ENCODE measurements at places on chromosomes 7 and 10.

DNA sequence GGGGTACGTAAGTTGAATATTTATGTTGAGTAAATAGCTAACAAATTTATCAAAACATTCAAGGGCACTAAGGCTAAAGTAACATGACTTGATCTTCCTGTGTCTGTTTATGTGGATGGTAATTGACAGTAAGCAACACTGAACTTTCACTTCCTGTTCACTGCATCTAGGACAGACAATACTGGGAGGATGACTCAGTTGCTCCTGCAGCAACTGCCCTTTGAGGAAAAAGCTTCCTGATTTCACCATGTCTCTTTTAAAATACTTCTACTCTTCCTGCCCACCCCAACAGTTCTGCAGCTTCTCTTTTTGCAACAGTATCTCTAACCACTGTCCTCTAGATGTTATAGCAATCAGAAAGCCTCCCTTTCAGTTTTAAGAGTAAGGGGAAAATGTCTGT lies 76.6 kb upstream of the HGF start:
- peak; percentile 30 for DNase-seq

DNA sequence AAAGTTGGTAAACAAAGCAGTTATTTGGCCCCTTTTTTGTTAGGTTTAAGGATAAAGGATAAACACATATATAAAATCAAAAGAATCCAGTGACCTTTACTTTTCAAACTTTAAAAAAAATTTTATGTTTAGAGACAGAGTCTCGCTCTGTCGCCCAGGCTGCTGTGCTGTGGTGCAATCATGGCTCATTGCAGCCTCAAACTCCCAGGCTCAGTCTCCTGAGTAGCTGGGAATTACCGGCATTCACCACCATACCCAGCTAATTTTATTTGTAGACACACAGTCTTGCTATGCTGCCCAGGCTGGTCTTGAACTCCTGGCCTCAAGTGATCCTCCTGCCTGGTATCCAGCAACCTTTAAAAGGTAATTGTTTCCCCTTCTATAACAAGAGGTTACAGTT lies 31.3 kb downstream of the GNA12 start:
- DNase-seq: no peak

- DNase-seq: no peak
Measured at GRCh38 chr7:36415144-36415543, 25.5 kb downstream of the ANLN start.

DNA sequence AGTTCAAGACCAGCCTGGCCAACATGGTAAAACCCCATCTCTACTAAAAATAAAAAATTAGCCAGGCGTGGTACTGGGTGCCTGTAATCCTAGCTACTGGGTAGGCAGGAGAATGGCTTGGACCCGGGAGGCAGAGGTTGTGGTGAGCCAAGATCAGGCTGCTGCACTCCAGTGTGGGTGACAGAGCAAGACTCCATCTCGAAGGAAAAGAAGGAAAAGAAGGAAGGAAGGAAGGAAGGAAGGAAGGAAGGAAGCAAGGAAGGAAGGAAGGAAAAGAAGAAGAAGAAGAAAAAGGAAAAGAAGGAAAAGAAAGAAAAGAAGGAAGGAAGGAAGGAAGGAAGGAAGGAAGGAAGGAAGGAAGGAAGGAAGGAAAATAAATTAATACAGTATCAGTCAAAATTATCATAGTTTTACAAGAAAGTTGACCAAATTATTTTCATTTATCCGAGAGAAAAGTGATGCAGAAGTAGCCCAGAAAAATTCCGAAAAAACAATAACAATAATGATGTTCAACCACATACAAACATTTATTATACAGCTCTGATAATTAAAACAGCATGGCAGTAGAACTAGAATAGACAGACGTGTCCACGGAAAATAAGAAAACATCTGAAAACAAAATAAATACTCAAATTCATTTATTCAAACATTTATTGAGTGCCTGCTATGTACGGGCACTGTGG lies 292.4 kb upstream of the MKLN1 start:
- DNase-seq: no peak

GRCh38 chr10:43958071-43958432 lies 309.4 kb upstream of the ZNF32 start:
- no peak for DNase-seq

DNA sequence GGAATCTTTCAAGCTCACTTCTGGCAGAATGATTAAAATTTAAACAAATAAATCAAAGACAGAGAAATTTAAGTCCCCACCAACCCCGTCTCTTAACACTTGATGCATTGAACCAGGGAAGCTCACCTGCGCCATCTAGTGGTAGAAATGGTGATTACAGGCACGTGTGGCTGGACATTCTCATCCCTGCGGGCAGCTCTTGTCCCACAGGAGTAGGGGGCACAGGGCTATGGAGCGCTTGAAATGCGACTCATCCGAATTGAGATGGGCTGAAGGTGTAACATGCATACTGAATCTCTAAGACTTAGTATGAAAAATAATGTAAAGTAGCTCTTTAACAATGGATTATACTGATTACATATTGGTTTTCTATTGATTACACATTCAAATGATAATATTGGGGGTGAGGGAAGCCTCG lies 24.8 kb upstream of the SLIT1 start:
- peak; percentile 69 for DNase-seq

- DNase-seq: no peak
Measured at GRCh38 chr10:101143345-101143630, 12.2 kb downstream of the TLX1 start.

- no peak for DNase-seq
Measured at GRCh38 chr7:105000200-105000599, 13.8 kb upstream of the KMT2E start.

DNA sequence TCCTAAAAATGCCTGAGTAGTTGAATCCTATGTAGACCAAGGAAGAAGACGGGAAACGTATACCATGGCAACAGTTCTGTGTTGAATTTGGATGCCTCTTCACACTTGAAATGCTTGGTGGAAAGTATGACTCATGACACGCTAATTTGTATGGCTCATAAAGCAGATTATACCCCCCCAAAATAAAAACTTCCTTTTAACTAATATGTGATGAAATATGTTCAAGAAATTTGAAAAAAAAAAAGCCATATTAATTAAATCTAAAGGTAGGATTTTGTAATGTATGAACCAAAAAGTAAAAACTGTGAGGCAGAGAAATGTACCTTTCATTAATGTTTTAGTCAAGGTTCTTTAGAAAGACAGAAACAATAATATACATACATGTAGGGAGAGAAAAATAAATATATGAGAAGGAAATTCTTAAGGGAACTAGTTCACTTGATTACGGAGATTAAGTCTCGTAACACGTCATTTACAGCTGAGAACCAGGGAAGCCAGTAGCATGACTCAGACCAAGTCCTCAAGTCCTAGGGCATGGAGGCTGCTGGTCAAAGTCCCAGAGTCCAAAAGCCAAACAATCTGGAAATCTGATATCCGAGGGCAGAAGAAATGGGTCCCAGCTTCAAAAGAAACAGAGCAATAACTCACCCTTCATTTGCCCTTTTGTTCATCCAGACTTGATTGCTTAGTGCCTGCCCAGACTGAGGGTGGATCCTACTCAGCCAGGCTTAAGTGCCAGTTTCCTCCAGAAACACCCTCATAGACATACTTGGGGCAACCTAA lies 485.1 kb downstream of the SEMA3D start:
- DNase-seq: no peak

DNA sequence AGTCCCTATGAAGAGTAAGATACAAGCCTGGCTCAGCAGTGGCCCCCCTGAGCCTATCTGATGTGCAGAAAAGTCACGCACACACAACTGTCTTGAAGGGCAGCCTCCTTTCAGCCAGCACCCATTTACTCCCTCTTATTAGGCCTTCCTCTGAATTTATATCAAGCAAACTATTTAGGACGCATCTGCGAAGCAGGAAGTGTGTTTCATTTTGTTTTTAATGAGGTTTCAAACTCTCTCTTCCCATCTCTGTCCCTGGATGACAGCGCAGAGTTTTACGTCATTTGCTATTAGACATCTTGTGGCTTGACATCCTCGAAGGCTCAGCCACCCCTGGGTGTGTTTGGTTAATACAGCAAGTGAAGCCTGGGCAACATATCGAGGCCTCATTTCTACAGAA lies 79.5 kb downstream of the CUX1 start:
- no peak for DNase-seq

DNA sequence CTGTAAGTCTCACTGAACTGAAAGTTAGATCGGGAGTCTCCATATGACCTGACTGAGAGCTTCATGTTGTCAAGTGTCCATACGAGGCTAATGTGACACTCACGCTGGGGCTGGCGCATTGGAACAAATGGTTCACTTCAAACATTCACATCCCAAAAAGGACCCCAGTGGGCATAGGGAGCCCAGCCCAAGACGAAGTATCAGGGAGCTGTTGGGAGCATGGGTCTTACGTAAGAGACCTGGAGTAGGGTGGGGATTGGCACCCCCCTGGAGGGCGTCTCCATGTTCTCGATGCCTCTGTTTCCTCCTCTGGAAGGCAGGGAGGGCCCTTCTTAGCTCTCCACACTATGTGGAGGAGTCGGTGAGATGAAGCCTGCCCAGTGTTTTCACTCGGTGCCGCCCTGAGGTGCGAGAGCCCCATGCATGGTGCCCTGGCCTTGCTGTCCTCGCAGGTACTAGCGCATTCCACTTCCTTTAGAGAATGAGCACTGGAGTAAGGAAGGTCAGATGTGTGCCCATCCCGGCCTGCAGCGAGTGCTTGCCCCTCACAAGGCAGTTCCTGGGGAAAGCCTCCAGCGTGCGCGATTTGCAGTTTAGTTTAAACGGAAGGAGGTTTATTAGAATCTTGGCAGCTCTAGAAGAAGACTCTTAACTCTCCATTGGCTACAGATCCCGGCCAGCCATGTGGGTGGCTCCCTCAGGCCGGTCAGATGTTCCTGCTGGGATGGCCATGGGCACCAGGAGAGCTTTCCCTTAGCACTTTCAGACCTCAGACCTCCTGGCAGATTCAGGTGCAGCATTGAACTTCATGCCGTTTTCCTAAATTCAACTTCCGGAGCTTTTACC lies 64.4 kb downstream of the PTPRE start:
- no peak for DNase-seq

DNA sequence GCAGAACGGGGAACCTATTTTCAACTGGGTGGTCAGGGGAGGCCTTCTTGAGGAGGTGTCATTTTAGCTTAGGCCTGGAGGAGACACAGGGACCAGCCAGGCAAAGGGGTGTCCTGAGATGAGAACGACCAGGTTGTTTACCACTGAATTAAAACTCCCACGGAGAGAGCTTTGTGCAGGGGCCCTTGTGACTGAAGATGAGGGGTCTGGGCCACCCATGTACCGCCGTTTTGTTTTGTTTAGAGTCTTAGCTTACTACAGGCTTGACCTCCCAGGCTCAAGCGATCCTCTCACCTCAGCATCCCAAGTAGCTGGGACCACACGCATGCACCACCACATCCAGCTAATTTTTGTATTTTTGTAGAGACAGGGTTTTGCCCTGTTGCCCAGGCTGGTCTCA lies 80.4 kb downstream of the FAM171A1 start:
- no peak for DNase-seq

DNA sequence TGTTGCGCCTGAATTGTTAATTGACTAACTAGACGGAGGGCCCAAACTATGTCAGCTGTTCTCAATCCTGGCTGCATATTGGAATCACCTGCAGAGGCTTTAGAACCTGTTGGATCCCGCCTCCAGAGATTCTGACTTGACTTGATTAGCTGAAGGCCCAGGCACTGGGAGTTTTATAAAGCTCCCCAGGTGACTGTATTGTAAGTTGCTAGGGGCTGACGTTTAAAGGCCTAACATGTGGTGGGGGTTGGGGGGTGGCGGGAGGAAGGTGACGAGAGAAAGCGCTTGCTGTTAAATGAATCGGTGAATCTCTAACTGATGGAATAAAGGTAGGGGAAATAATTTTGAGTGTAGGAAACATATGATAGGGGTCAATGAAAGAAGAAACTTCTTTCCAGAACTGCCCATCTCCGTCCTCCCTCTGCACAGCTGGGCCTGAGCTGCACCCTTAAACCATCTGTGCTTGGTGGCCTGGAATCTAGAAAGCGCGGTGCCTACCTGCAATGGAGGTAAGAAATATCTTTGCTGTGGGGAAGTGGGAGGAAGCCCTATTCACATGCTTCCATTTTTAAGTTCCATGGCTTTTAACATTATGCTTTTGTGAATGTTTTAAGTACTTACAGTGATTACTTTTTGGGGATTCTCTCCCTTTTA lies 225.0 kb upstream of the FAM3C start:
- no peak for DNase-seq

GRCh38 chr7:28609608-28610007 lies 197.3 kb downstream of the CREB5 start:
- DNase-seq: no peak

GRCh38 chr7:54747234-54747633 lies 11.8 kb downstream of the SEC61G start:
- DNase-seq: no peak

GRCh38 chr7:47511699-47512370 lies 70.1 kb downstream of the TNS3 start:
- DNase-seq: no peak

- no peak for DNase-seq
Measured at GRCh38 chr7:110600956-110601355, 490.0 kb upstream of the LRRN3 start.

DNA sequence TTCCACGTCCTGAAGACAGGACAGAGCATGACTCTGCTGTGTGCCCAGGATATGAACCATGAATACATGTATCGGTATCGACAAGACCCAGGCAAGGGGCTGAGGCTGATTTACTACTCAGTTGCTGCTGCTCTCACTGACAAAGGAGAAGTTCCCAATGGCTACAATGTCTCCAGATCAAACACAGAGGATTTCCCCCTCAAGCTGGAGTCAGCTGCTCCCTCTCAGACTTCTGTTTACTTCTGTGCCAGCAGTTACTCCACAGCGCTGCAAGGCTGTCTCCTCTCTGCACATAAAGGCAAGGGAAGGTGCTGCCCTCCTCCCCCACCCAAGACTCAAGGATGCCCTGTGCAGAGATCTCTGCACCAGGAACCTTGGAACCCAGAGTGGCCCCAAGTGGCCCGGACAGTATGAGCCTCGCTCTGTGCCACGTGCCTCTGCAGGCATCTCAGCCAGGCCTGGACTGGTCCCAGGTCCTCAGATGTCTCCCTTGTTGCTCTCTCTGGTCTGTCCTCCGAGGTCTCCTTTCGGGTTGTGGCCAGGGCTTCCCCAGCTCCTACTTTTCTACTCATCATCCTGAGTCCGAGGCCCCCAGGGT lies 230.3 kb upstream of the PRSS58 start:
- no peak for DNase-seq

DNA sequence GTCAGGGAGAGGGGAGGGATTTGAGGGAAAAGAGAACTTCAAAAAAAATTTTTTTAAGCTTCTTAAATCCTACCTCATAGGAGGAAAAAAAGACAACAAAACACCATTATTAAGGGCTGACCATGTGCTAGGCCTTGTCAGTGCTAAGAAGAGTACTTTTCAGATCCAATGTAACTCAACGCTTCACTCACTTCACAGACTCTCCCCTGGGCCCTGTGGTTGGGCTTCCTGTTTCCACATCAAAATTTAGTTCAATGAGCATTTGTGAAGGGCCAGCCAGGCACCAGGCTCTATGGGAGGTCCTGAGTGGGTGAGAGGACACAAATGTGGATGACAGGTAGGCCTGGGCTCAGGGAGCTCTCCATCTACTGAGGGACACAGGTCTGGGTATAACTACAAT lies 249.8 kb downstream of the PTEN start:
- DNase-seq: no peak

DNA sequence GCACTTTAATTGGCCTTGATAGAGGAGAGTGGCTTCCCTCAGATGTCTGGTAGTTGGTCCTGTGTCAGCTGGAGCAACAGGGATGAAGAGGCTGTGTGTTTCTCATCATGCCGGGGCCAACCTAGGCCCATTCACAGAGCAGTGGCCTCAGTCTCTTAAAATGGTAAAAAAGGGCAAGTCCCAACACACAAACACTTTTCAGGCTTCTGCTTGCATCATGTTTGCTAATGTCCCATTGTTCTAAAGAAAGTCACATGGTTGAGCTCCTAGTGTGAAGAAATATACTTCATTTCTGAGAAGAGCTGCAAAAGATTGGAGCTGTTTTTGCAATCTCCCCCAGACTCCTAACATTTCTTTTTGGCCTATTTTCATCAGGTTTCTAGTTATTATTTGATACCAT lies 40.6 kb upstream of the RBAK start:
- DNase-seq: no peak

All from CD4-positive, alpha-beta T cell treated with Interferon alpha-2 for 1 hour (primary cell).